ENCODE measurements at places on chromosomes 6 and 20. TPM values are rescaled to one million over a fixed set of nuclear protein-coding genes. Genes with fewer than 3 reads are reported as not detected.

DNA sequence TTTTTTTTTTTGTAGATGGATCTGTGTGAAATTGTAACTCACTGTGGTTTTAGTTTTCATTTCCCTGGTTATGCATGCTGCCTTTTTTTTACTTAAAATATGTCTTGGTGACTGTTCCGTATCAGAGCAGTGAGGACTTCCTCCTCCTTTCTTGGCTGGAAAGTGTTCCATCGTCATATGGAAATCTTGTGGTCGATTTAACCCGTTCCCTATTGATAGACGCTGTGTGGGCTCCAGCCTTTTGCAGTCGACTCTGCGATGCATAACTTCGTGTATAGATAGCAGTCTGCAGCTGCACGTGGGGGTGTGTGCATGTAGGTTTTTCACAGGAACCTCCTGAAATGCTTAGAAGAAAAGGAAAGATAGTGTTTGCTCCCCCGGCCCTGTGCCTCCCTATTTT lies 28.1 kb upstream of the PNPLA1 start:
- H3K36me3 ChIP-seq: no peaks in the 10 kb centered on the region
- H3K27me3 ChIP-seq: peaks cover 34% of the 10 kb centered on the region
- peaks cover 12% of the 10 kb centered on the region for H3K4me1 ChIP-seq
- peak overlapping the region; percentile 36 for H3K4me3 ChIP-seq
- no peak overlapping the region for H3K27ac ChIP-seq

DNA sequence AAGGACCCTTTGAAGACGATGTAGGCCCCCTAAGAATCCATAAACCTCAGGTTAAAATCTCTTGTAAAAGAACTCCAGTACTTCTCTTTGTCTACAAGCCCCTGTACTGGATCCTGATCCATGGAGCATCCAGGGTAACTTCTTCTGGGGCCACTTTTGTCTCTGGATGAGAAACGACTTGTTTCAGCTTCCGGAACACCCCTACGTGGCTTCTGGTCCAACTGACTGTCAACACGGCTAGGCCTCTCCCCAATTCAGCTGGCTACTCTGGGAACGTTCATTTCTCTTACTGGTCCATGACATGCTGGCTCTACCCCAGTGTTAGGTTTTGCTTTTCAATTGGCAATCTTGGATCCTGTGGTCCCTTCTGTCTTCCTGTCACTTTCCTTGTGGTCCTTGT lies 198.0 kb downstream of the BACH2 start:
- peaks cover 63% of the 10 kb centered on the region for H3K4me1 ChIP-seq
- no peak for DNase-seq
- H3K36me3 ChIP-seq: peaks cover 18% of the 10 kb centered on the region
- no peaks in the 10 kb centered on the region for H3K27me3 ChIP-seq

GRCh38 chr20:2541940-2542339 lies 5.6 kb downstream of the TMC2 start:
- H3K4me1 ChIP-seq: no peaks in the 10 kb centered on the region
- peaks cover 40% of the 10 kb centered on the region for H3K27me3 ChIP-seq
- no peak overlapping the region for H3K27ac ChIP-seq
- H3K36me3 ChIP-seq: no peaks in the 10 kb centered on the region
- H3K4me3 ChIP-seq: no peak overlapping the region
- no peak for DNase-seq

DNA sequence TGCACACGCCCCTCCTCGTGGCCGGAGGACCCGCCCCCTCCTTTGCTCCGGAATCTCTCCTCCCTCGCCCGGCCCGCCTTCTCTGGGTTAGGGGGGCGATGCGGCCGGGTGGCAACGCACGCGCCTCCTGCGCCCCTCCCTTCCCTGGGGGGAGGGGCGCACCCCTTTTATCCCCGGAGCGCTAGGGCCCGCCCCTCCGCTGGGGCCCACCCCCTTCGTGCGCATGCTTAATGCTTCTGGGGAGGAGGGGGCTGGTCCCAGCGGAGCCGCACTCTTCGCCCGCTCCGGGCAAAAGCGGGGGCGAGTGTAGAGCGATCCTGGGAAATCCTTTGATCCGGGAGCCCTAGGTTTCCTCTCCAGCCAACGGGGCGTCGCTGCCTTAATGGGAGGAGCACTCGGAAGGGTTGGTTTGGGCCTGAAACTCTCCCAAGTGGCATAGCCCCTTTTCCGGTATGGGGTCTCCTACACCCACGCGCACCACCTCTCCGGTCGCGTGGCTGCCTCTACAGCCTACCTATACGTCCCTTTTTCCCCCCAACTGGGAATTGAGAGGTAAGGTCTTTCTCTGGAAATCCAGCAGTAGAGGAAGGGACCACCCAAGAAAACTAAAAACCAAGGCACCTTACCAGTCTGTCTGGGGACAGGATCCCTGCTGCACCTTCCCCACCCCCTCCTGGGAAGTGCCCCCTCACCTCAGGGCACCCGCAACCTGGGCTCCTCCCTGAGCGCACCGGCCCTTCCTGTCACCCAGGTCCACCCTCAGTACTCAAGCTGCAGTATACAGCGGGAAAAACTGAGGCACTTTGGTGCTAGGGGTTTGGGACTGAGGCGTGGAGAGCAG lies 2.1 kb downstream of the SOX12 start:
- DNase-seq: peak; percentile 94
- peaks cover 23% of the 10 kb centered on the region for H3K4me1 ChIP-seq
- peak overlapping the region; percentile 82 for H3K4me3 ChIP-seq

DNA sequence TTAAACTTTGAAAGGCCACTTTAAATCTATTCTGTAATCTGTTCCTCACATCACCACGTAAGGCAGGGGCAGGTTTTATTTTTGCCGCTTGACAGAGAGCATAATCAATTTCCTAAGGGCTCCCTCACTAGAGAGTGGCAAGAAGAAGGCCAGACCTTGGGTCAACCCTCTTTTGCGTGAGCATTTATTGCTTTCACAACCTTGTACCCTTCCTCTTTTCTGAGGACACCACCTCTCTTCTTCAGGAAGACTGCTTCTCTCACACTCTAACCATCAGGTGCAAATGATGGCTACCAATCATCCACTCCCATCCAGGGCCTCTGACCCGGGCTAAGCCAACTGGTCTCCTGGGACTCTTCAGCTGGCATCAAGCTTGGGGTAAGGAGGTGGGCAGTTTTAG lies 25.2 kb upstream of the QKI start:
- no peaks in the 10 kb centered on the region for H3K4me1 ChIP-seq
- no peaks in the 10 kb centered on the region for H3K36me3 ChIP-seq
- no peak overlapping the region for H3K4me3 ChIP-seq
- H3K27ac ChIP-seq: no peak overlapping the region
- no peak for DNase-seq
- peaks cover 12% of the 10 kb centered on the region for H3K27me3 ChIP-seq

GRCh38 chr20:56181583-56181982 lies 66.9 kb upstream of the MC3R start:
- DNase-seq: no peak
- H3K4me3 ChIP-seq: no peak overlapping the region
- no peak overlapping the region for H3K27ac ChIP-seq
- no peaks in the 10 kb centered on the region for H3K27me3 ChIP-seq
- no peaks in the 10 kb centered on the region for H3K36me3 ChIP-seq

RNF144B gene
- 0.19 TPM for total RNA-seq

FBXO30 gene
- 6.6 TPM for total RNA-seq

BPIFB2 gene
- total RNA-seq: not detected

NRN1 gene
- total RNA-seq: 4.8 TPM

SPEF1 gene
- total RNA-seq: not detected

Measured in activated CD4-positive, alpha-beta T cell treated with anti-CD3 and anti-CD28 coated beads, Interleukin-2, amount 10 ng/mL, durations not matched to agents 24 days and 14 days (primary cell).